ENCODE measurements at places on chromosomes 2 and 18.

DNA sequence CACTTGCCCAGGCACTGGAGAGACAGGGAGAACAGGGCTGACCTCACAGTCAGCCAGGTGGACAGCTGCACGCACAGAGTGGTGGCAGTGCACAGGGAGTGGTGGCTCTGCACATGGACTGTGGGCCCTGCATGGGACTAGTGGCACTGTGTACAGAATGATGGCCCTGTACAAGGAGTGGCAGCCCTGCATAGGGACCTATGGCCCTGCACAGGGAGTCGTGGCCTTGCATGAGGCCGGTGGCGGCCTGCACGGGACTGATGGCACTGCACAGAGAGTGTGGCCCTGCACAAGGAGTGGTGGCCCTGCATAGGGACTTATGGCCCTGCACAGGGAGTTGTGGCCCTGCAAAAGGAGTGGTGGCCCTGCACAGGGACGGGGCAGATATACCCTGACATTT, 19.1 kb upstream of the STEAP3 start:
- no peak for DNase-seq

GRCh38 chr2:115603285-115603684, 1160.8 kb downstream of the DPP10 start:
- no peak for DNase-seq

DNA sequence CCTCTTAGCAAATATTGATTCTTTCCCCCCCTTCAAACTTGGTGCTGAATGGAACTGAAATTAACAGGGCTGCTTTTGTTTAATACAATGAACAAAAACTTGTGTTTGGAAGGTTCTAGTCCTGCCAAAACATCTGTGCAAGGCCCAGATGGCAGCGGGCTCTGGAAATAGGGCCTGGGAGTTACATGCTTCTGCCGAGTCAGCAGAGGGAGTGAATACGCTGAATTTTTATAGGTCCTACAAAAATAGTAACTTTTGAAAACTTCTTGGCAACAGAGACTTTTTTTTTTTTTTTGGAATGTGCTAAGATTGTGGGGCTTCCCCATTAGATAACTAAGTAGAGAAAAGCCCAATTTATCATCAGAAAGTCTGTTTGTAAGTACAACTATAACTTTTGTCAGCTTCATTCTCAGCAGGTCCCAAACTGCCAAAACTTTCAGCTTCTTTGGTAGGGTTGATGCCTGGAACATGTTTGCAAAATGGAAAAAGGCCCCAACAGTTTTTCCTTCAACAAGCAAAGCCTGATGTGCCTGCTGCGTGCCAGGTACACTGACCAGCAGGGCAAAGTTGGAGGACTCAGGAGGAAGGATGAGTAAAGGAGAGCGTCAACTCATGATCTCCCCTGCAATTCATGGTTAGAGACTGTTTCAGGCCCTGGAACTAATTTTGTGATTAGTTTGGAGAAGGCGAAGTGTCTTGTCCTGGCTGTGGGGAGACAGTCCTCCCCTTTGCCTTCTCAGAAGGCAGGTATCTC, 45.1 kb upstream of the HDAC4 start:
- DNase-seq = no peak

GRCh38 chr2:201432621-201433393, 18.5 kb downstream of the TRAK2 start:
- no peak for DNase-seq

- DNase-seq = no peak
These were observed 35.9 kb upstream of the CCDC93 start for GRCh38 chr2:118049816-118050140.

Measured in stimulated activated CD8-positive, alpha-beta memory T cell treated with anti-CD3 and anti-CD28 coated beads, Interleukin-7, amount 100 ng/mL, for 4 hours (primary cell).